ENCODE measurements at places on chromosomes 7 and 10. TPM values are rescaled to one million over a fixed set of nuclear protein-coding genes. Genes with fewer than 3 reads are reported as not detected.

- DNase-seq = no peak
Observed at GRCh38 chr7:79968077-79968648, 166.5 kb upstream of the GNAI1 start.

- DNase-seq = no peak
Observed at GRCh38 chr10:76774987-76775603, 862.5 kb downstream of the KCNMA1 start.

DNA sequence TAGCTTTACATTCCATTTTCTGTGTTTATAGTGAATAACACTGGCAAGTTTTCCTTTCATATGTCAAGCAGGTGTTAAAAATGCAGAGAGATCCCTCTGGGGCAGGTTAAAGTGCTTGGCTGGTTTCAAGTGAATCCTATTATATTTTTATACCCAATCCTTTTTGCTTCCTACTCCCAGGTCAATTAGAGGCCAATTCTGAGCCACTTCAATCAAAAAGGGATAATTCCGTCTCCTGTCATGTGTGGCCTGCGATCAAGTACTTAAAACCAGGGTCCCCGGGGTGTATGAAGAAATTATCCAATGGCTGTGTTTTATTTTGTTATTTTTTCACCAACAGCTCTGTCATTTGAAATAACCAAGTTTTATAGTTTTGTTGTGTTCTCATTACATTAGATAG lies 313.2 kb downstream of the PRPF18 start:
- DNase-seq = no peak

DNA sequence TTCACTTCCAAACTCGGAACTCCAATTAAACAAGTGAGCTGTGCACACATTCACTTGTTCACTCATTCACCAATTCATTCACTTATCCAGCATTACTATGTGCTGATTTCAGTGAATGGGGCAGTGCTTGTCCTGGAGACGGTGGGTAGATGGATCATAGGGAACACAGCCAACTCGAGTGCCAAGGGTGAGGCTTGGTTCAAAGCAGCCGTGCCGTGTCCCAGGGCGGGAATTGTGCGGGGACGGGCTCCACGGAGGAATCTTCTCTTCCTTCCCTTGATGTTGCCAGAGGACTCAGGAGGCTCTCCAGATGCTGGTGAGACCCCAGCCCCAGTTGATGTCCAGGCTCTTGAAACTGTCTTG lies 2.9 kb downstream of the SH2D4B start:
- no peak for DNase-seq

DNA sequence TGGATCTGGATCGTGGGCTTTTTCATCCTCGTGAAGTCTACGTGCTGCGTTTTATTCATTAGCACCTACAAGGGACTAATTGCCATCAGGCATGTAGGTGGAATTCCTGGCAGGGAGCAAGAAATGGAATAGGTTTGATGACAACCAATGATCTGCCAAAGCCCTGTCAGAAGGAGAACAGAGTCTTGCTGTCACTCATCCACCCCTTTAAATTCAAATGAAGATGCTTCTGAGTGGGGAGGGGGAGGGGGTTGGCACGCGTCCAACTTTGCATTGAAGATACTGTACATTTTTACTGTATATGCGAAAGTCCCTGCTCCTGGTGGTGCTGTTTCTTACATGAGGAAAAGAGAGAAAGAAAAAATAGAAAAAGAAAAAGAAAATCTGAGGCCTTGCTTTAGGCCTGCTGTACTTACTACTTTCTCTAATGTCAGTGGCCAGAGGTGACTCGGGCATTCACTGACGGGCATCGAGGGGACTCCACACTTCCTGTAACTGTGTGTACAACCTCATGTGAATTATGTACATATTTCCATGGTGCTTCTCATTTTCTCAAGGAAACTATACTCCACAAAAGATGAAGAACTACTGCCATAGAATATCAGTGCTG lies 569.1 kb downstream of the INHBA start:
- no peak for DNase-seq

DNA sequence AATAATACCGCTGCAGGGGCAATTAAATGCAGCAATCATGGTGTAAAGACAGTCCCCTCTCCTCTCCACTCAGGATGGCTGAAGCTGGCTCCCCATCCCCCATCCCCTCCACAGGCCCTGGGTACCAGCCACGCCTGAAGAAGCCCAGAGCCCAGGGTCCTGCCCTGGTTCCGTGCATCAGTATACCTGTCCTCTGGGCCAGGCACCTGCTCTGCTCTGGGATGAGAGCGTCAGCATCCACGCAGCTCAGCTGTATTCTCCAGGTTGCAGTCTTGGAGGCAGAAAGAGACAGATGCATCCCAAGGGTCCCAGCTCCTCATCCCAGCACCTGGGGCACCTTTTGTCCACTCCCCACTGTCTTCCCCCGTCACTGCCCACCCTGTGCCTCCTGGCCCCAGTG lies 233.8 kb downstream of the TCERG1L start:
- DNase-seq = no peak

- DNase-seq = no peak
Observed at GRCh38 chr7:111232249-111233084, 141.5 kb downstream of the LRRN3 start.

- no peak for DNase-seq
Observed at GRCh38 chr10:24467605-24468004, 256.1 kb downstream of the ARHGAP21 start.

GRCh38 chr7:23680414-23681405 lies 711 bp downstream of the FAM221A start:
- peak; percentile 67 for DNase-seq

- DNase-seq = no peak
Observed at GRCh38 chr7:1557771-1558170, 1.8 kb upstream of the TMEM184A start.

DNA sequence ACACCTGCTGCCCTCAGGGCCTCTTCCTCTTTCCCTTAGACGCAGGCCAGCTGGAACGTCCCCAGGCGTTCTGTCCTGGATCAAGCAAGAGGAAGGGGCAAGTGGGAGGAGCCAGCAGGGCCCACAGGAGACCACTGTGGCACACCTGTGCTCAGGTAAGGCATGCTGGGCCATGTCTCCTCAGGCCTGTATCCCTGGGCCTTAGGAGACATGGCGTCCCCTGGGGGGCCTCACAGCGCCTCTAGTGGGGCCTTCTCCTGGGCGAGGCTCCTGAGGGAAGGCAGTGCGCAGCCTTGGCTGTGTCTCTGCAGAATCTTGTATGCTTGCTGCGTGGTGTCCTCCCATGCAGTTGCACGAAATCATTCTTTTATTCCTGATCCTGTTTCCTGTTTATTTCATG lies 31.3 kb downstream of the ZNF783 start:
- no peak for DNase-seq

GRCh38 chr7:99080679-99081078 lies 63.2 kb downstream of the SMURF1 start:
- no peak for DNase-seq

DNA sequence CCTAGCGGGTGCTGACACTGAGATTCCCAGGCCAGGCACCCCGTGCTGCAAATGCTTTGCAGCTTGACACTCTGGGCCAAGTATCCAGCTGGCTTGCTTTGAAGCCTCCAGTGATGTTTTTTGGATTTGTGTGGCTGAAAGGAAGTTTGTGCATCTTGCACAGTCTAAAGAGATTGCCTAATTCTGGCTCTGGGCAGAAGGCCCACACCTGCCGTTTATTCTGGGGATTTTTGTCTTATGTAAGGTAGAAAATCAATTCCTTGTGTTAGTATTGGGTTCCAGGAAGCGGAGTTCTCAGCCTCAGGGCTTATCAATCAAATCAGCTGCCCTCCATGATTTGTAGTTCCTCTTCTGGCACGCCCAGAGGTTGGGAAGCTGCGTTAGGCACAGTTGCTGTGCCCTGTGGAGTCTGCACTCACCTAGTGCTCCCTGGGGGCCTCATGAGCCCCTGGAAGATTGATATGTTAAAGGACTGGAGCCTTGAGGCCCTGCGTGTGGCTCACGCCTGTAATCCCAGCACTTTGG lies 8.4 kb upstream of the PURB start:
- no peak for DNase-seq

DNA sequence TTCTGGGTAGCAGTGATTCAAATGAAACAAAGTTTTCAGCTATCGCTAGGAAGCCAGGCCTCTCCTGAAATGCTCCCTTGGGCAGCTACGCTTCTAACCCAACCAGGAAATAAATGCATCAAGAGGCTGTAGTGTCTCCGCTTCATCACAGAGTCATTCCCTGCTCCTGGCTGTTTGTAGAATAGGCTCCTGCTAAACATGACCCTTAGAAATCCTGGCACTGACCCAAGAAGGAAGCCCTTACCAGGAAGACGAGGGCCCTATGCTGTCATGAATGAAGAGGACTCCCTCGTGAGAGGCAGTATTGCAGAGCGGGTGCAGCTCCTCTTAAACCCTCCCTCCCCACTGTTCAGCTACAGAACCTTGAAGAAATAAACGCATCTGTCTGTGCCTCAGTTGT lies 48.3 kb downstream of the NOD1 start:
- DNase-seq = peak; percentile 89

GRCh38 chr10:129707406-129708388 lies 240.7 kb downstream of the MGMT start:
- DNase-seq = no peak

DNA sequence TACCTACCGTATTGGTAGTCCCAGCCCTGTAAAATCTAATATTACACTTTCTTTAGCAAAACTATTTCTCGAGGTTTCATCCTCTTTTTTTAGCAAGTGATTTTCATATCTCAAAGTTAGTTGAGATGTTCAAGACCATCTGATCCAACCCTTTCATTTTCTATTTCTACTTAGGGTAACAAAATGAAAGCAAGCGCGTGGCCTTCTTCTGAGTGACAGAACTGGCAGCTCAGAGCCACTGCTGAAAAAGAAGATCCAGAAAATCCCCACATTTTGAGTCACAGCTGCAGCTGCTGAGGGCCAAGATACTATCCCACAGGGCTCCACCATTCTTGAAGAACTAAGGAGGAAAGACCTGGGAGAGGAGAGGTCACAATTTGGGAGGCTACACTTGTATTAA lies 24.8 kb upstream of the ZNF800 start:
- DNase-seq = no peak

GRCh38 chr7:124818807-124819206 lies 53.2 kb upstream of the GPR37 start:
- DNase-seq = no peak

DNA sequence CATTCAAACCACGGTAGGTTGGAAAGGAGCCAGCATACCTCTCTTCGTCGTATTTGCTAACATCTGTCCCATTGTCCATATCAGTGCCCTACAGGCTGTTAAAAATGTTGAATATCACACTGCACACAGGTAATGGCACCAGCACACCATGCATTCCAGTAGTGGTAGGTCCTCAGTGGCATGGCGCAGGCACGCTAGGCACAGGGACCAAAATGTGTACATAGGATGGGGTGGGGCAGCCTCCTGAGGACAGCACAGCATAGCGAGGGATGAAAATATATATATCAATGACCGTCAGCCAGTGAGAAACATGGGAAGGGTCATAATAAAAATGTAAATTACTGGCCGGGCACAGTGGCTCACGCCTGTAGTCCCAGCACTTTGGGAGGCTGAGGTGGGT lies 99.9 kb upstream of the CTBP2 start:
- DNase-seq = no peak

GRCh38 chr7:30175180-30175579 lies 40.4 kb downstream of the MTURN start:
- no peak for DNase-seq

DNA sequence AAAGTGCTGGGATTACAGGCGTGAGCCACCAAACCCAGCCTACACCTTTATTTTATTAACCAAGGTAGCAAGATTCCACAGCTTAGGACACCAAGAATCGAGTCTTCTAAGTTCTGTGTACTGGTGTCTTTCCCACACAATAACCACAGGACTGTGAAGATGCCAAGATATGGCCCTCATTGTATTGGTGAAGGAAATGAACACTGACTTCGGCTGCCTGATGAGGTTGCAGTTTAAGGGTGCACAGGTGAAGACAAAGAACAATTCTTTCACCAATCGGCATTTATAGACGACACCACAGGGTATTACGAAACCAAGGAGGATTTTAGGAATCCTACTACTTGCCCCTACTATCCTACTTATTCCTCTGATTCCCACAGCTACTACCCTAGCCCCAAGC lies 47.5 kb upstream of the SVOPL start:
- no peak for DNase-seq

GRCh38 chr7:20730611-20731010 lies 56.1 kb downstream of the SP8 start:
- no peak for DNase-seq

GRCh38 chr10:20806487-20806886 lies 90.6 kb downstream of the NEBL start:
- no peak for DNase-seq

GRCh38 chr7:86558680-86559501 lies 84.8 kb upstream of the GRM3 start:
- no peak for DNase-seq

DNA sequence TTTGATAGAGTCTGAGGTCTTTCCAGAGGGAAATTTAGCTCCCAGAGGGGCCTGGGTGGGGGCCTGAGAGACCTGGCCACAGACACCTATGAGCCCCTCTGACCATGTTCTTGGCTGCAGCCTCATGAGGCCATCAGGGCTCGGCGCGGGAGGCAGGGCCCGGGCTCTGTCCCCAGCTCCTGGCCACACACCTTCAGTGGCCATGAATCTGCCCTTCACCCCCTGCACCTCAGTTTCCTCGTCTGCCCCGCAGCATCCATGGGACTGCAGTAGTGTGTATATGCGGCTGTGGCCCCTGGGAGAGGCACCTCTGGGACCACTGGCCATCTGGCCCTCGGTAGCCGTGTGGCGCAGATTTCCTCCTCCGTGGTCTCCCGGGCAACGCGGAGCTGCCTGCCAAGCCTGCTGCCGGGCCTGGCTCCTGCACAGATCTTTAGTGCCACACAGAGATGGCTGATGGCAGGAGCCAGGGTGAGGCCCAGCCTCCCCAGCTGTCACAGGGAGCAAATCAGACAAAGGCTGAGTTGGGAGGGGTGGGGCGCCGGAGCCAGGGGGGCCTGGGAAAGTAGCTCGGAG lies 23.6 kb upstream of the ADCYAP1R1 start:
- no peak for DNase-seq

GRCh38 chr7:90594751-90595317 lies 1.3 kb upstream of the CDK14 start:
- DNase-seq = no peak

The LIPJ gene
- total RNA-seq = not detected

The TAS2R3 gene
- 1.5 TPM for total RNA-seq

The SFRP5 gene
- 584 TPM for total RNA-seq

The RBP4 gene
- total RNA-seq = 59.9 TPM

The TET1 gene
- 3.1 TPM for total RNA-seq

The MMP21 gene
- 0.17 TPM for total RNA-seq

The TUBAL3 gene
- 0.49 TPM for total RNA-seq

The GLCCI1 gene
- total RNA-seq = 16.3 TPM

The CYP3A7 gene
- total RNA-seq = 92.6 TPM

The C10orf53 gene
- not detected for total RNA-seq

The FAM237B gene
- total RNA-seq = not detected

The MGMT gene
- 19.4 TPM for total RNA-seq

Data from mucosa of gallbladder (tissue), 1 donor.